ENCODE measurements at places on chromosomes 5 and 9. TPM values are rescaled to one million over a fixed set of nuclear protein-coding genes. Genes with fewer than 3 reads are reported as not detected.

Gene FOXD4L4
- 0.13 TPM for total RNA-seq

Gene SLC6A19
- total RNA-seq = not detected

Gene ASPN
- 17.0 TPM for total RNA-seq

Gene MOCS2
- 54.2 TPM for total RNA-seq

Gene KIF24
- total RNA-seq = 2.1 TPM

Gene SAXO1
- 0.13 TPM for total RNA-seq

Gene PTPRD
- 6.4 TPM for total RNA-seq

Gene MLANA
- not detected for total RNA-seq

Gene THBS4
- 1.0 TPM for total RNA-seq

Gene AQP3
- 2.4 TPM for total RNA-seq

All from articular chondrocyte of knee joint (primary cell).